NCI-H2081 (cell line): ENCODE measurements at places on chromosomes 6 and 20.
A peak's percentile ranks its signal among the peaks of the same experiment; 100 is the strongest.

GRCh38 chr6:134979142-134979541 lies 29.2 kb upstream of the ALDH8A1 start:
- DNase-seq = no peak

DNA sequence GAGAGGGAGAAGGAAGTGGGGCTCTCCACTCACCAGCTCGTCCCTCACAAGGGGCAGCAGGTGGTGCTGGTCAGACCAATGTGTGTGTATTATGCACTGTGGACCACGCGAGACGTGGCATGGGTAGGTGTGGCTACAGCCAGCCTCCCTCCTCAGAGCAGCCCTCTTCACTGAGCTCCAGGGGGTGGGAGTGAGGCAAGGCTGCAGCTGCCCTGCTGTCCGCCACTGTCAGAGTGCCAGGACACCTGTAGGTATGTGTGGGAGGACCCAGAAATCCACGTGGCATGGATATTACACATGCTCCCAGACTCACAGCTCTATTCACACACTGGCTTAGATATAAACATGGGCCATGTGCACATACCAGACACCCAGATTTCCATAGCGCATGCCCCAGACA lies 90.3 kb downstream of the VEGFA start:
- DNase-seq = peak; percentile 64

DNA sequence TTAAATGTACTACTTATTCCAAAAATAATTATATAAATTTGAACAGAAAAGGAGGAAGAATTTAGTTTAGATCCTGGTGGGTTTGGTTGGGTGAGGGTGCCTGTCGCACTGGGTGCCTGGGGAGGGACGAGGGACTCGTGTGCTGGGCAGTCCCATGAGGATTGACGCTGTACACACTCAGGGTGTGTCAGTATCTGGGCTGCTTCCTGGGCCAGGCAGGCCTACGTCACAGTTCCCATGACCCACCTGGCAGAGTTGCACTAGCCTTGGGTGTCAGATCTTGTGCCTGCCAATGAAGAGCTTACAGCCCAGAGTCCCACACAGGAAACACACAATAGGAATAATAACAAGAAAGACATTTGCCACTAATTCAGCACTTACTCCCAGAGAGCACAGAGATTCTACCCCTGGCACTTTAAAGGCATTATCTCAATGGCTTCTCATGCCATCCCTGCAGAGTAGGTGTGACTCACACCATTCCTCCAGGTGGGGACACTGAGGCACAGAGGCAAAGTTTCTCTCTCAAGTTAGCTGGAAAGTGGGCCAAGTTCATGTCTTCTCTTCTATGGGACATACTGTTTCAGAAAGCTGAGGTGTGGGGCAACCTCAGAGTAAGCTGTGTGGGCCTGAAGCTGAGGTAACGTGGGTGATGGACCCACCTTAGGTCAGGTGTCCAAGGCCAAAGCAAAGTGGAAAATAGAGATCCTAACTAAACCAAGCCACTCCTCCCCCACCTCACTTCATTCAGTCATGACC lies 1.3 kb upstream of the SDCBP2 start:
- DNase-seq = no peak

DNA sequence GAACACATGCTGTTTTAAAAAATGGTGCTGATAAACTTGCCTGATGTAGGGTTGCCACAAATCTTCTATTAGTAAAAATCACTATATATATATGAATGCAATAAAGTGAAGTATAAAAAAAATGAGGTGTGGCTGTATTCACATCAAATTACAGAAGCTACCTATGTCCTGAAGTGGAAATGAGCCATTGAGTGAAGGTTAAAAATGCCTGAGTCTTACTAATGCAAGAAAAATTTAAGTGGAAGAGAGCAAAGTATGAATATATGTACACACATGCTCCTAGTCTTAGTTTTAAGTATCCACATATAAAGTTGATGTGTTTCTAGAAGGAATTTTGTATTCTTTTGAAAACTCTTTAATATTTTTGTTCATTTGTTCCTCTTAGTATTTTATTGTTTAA lies 808.3 kb upstream of the MAN1A1 start:
- no peak for DNase-seq

GRCh38 chr6:106126482-106126881 lies 40.3 kb downstream of the PRDM1 start:
- no peak for DNase-seq
